Brain (organoid and tissue), 16 donors: ENCODE measurements at places on chromosomes 3 and 15. TPM values are rescaled to one million over a fixed set of nuclear protein-coding genes. Genes with fewer than 3 reads are reported as not detected.

Gene CFAP44
- 1.0 TPM for polyA plus RNA-seq

Gene WDR5B
- polyA plus RNA-seq = 3.2 TPM

Gene GOLGA8J
- not detected for polyA plus RNA-seq

Gene CILP
- not detected for polyA plus RNA-seq

Gene ACTRT3
- polyA plus RNA-seq = 0.37 TPM
